Activated CD8-positive, alpha-beta T cell treated with anti-CD3 and anti-CD28 coated beads for 36 hours (primary cell): ENCODE measurements at places on chromosomes 13 and 19. TPM values are rescaled to one million over a fixed set of nuclear protein-coding genes. Genes with fewer than 3 reads are reported as not detected.

CGB5 gene
- not detected for total RNA-seq

CDC34 gene
- total RNA-seq, result 38.1 TPM

SULT2A1 gene
- total RNA-seq, result not detected

TEX26 gene
- total RNA-seq, result not detected

GRCh38 chr13:76164290-76164689, 528.2 kb downstream of the LMO7 start:
- H3K27ac ChIP-seq, result no peak overlapping the region
- H3K4me1 ChIP-seq, result no peaks in the 10 kb centered on the region
- DNase-seq, result no peak
- no peaks in the 10 kb centered on the region for H3K36me3 ChIP-seq
- H3K27me3 ChIP-seq, result no peaks in the 10 kb centered on the region

DNA sequence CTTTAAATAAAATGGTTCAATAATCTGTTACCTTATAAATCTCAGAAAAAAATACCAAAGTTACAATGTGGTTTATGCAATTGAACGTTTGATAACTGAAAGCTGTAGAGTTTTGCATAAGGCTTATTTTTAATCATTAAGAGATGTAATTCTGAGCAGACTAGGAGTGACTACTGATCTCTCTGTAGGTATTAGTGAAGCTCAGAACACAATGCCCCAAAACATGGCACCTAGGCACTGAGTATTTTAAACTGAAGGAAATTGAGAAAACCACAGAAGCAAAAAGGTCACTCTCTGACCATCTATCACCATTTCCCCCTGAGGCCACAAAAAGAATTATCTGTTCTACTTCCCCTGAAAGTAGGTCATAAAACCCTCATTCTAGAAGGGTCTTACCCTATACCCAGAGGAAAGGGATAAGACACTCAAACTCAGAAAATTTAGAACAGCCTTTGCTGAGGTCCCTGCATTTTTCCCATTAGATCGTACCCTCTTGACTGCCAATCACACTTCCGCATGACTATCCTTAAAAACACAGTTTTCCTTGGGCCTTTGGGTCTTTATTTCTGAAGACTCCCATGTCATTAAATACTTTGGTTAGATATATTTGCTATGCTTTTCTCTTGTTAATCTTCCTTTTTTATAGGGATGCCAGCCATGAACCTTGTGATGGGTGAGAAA, 158.1 kb downstream of the PCDH9 start:
- no peaks in the 10 kb centered on the region for H3K36me3 ChIP-seq
- H3K27ac ChIP-seq, result no peak overlapping the region
- H3K27me3 ChIP-seq, result no peaks in the 10 kb centered on the region
- no peak for DNase-seq
- no peaks in the 10 kb centered on the region for H3K4me1 ChIP-seq

DNA sequence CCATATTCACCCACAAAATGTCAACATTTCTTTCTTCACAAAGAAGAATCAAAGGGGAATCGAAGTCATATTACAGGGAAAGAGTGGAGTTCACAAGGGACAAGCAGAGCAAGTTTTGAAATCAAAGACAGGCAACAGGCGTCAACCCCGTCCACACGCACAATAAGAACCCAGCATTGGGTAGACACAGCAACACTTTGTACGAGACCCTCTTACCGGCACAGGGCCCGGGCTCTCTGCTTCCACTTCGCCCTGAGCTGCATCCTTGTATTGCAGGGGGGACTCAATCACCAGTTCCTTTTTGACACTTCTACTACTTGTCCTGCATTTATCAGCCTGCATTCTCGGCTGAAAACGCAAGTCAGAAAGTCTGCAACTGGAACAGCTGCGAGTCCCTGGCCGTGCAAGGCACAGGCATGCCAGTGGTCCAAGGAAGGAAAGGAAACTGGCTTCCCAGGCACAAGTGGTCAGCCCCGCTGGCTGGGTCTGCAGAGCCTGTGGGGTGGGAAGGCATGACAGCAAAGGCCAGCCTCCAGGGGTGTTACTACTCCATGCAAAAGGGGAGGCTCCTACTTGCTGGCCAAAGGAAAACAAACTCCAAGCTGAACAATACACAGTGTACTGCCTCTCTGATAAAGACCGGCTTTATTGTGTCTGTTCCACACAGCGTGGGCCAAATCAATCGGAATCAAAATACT, at the start of gene DOCK9:
TSS of gene DOCK9 (minus strand) at position 497 of the 698 bp plus-strand sequence. CDS start at position 342, 155 bp downstream.
- DNase-seq, result no peak
- peaks cover 78% of the 10 kb centered on the region for H3K4me1 ChIP-seq
- no peak within 1 kb of the TSS for H3K4me3 ChIP-seq

DNA sequence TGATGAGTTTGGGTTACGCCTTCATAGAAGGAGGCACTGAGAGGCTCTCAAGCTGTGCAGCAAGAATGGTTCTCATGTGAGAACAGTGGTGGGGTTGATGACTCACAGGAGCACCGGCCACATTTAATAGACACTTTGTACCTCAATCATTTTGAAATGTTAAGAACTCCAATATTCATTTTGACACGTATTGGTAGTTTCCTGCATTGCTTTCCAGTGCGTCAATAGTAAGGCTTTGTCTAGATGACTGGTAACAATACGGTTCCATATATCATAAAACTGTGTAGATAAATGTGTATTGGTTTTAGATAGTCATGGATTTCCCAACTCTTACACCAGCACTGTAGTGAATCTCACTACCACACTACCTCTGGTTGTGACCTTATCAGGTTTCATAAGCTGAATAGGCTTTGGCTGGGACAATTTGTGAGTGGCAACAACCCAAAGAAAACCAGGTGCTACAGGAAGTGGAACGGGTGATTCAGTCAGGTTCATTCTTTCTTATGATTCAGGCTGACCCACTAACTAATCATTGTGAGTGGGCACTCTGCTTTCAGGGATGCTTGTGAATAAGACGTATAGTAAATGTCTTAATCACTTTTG, 362.6 kb downstream of the KLF5 start:
- peak; percentile 51 for DNase-seq
- H3K4me3 ChIP-seq, result no peak overlapping the region
- H3K27me3 ChIP-seq, result peaks cover 3% of the 10 kb centered on the region
- H3K36me3 ChIP-seq, result no peaks in the 10 kb centered on the region

DNA sequence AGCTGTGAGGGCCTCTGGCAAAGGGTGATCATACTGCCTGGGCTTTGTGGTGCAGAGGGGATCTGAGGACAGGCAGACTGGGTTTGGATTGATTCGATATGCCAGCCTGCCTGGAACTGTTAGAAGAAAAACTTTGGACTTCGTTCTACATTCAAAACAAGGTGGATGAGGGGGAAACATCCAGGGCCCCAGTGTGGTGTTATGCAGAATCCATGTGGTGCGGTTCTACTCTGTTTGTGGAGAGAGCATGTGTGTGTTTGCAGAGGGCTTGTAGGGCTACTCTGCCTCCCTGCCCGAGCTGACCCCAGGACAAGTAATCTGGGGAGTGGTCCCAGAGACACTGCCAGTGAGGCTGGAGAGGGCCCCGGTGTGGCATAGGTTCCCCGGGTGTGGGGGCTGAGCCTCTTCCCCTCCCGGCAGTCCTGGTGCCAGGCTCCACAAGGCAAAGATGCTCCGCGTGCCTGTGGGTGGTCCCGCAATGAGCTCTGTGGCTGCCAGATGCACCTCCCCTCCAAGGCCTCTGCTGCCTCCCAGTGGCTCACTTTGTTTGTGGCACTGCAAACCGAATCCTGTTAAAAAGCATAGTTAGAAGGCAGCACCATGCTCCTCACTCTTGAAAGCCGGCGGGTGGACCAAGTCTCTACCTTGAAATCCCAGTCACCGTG, 22.3 kb upstream of the TFDP1 start:
- H3K4me3 ChIP-seq, result no peak overlapping the region
- H3K4me1 ChIP-seq, result no peaks in the 10 kb centered on the region
- no peak overlapping the region for H3K27ac ChIP-seq
- no peaks in the 10 kb centered on the region for H3K36me3 ChIP-seq
